ENCODE measurements at places on chromosomes 2 and 18.
A peak's percentile ranks its signal among the peaks of the same experiment; 100 is the strongest.

- DNase-seq, result no peak
Measured at GRCh38 chr18:46343931-46344372, 239.8 kb downstream of the HAUS1 start.

- DNase-seq, result no peak
Measured at GRCh38 chr2:132979339-132980093, 309.5 kb upstream of the LYPD1 start.

GRCh38 chr2:82795446-82795845 is 1663.6 kb downstream of the SUCLG1 start:
- DNase-seq, result peak; percentile 42

DNA sequence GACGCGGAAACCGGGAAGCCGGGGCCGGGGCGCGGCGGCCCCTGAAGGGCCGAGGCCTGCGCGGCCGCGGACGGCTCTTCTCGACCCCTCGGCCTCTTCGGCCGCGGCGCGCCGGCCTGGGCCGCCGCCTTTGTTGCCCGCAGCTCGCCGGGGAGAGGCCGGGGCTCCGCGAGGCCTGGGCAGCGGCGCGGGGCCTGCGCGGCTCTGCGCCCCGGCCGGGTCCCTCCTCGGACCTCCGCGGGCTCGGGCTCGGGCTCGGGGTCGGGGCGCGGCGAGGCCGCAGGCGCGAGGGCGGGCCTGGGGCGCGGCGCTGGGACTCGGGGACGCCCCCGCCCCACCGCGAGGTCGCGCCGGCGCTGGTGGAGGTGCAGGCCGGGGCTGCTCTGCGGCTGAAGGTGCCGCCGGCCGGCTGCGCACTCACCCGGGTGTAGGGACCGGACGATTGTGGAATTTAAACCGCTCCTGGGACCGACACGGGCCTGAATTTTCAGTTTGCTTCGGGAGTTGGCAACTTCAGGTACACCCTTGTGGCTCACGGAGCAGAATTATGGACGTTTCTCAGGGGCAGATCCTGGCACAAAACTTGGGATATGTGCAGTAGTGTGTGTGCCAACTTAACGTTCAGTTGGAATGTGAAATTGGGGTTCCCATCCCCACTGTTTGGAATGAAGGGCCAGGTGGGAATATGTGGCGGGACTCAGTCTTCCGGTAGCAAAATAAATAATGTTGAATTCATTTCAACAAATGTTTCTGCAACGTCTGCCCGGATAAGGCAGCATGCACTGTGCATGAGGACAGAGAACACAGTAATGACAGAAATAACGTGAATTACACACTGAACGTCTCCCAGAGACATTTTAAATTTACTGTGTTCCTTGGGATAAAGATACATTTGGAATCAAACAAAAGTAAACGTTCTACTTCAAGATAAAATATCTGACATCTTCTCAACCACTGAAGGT is 787 bp downstream of the SOCS6 start:
- DNase-seq, result no peak

DNA sequence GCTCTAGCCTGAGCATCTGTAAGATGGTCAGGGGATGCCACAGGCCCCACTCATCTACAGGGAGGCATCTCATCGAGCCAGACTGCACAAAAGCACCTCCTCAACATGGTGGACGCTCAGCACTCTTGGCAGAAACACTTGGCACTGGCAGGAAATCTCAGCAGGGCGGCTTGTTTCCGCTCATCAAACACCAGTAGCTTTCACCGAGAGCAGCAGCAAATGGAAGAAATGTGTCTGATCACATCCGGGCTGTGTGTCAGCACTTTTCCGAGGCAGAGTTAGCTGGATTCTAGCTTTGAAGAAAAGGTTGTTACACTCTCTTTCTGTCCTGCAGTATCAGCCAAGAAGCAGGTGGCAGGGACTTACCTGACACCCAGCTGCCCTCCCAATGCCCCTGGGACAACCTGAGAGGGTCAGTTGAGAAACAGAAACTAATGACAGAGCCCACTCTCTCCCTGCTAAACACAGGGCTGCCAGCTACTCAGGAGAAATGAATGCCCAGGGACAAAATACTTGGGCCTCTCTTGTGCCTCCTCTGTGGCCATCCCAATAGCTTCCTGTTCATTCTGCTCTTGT is 68.9 kb upstream of the FZD7 start:
- peak; percentile 20 for DNase-seq

DNA sequence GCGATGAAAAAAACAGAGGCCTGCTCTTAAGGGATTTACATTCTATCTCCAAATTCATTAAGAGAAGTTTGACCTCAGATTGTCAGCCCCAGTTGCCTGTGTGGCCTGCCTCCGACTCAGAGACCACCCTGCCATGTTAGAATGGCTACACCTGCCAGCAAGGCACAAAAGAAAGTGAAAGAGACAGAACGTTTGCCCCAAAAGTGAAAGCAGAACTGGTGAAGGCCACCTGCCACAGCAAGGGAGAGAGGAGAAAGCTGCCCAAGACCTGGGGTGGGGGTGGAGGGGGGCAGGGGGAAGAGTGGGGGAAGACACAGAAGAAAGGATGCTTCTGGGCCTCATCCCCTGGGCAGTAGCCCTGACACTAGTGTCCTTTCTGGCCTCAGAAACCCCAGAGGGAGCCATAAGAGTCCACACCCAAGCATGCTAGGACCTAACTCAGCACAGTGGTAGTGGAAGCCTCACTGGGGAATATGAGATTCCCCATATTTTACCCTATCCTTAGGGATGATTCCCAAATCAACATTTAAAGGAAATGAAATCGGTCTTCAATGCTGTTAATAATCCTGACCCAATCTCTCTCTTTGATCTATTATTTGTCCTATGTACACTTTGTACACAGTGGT is 389.7 kb downstream of the TXNL1 start:
- no peak for DNase-seq
